ENCODE measurements at places on chromosomes 6 and 20. TPM values are rescaled to one million over a fixed set of nuclear protein-coding genes. Genes with fewer than 3 reads are reported as not detected.

The YIPF3 gene
- 67.9 TPM for total RNA-seq

The FOXF2 gene
- not detected for total RNA-seq

The TFAP2D gene
- not detected for total RNA-seq

The MCHR2 gene
- total RNA-seq: not detected

The SIRPD gene
- total RNA-seq: not detected

The DNAH8 gene
- not detected for total RNA-seq

The BMP6 gene
- total RNA-seq: 5.5 TPM

The CDH22 gene
- 1.1 TPM for total RNA-seq

The DSP gene
- total RNA-seq: 3.9 TPM

The SEMG1 gene
- total RNA-seq: not detected

The PAK5 gene
- 0.07 TPM for total RNA-seq

The IFNGR1 gene
- total RNA-seq: 61.1 TPM

The DYNLT2 gene
- 3.9 TPM for total RNA-seq

The RIPPLY2 gene
- not detected for total RNA-seq

The FAM217A gene
- total RNA-seq: not detected

The SLC13A3 gene
- 5.7 TPM for total RNA-seq

The SLC26A8 gene
- not detected for total RNA-seq

The POU5F1 gene
- total RNA-seq: 0.67 TPM

The ZNF334 gene
- 11.3 TPM for total RNA-seq

The TAF4 gene
- total RNA-seq: 33.3 TPM

The PPIL6 gene
- total RNA-seq: 11.6 TPM

The IL17F gene
- not detected for total RNA-seq

The CDSN gene
- not detected for total RNA-seq

The TGM3 gene
- total RNA-seq: not detected

The SLC22A3 gene
- total RNA-seq: 33.7 TPM

The CPXM1 gene
- total RNA-seq: 37.9 TPM

The TSHZ2 gene
- 18.2 TPM for total RNA-seq

The SAPCD1 gene
- total RNA-seq: not detected

The NOX3 gene
- not detected for total RNA-seq

The CCDC167 gene
- total RNA-seq: 9.3 TPM

The LHFPL5 gene
- not detected for total RNA-seq

The FGD2 gene
- 3.5 TPM for total RNA-seq

The NR2E1 gene
- total RNA-seq: not detected

The MAFB gene
- 8.0 TPM for total RNA-seq

The CCN6 gene
- total RNA-seq: not detected

The DDO gene
- not detected for total RNA-seq

The CTCFL gene
- total RNA-seq: not detected

The DEFB124 gene
- total RNA-seq: 0.45 TPM

The RAB44 gene
- total RNA-seq: not detected

The SIRPB2 gene
- 1.7 TPM for total RNA-seq

The ZNF318 gene
- 21.2 TPM for total RNA-seq

The TSBP1 gene
- not detected for total RNA-seq

The CD93 gene
- 18.3 TPM for total RNA-seq

The OR2H2 gene
- not detected for total RNA-seq

The OVOL2 gene
- total RNA-seq: 0.15 TPM

The PTCHD4 gene
- total RNA-seq: 4.6 TPM

The OXT gene
- total RNA-seq: 0.61 TPM

The SSTR4 gene
- not detected for total RNA-seq

The PXDC1 gene
- total RNA-seq: 25.9 TPM

The KHDC1L gene
- total RNA-seq: not detected

All from ovary (tissue), 10 donors.